ENCODE measurements at places on chromosomes 13 and 19. TPM values are rescaled to one million over a fixed set of nuclear protein-coding genes. Genes with fewer than 3 reads are reported as not detected.

GRCh38 chr19:54208784-54209057, 8.1 kb downstream of the RPS9 start:
- peak; percentile 57 for DNase-seq

DNA sequence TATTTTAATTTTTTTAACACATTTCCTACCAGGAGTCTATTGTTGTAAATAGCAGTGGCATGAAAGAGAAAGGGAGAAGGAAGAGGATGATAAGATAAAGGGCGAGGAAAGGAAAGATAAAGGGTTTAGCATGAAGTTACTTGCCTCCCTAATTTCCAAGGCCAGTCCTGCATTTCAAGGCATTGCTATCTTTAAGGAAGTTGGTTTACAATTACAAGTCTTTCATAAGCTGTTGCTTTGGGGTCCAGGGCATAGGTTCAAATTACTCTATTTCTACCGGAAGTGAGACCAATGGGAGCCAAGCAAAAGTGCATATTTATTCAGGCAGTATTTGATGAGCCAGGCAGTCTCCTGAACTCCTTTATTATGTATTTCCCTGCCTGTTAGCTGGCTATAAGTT, 27.7 kb upstream of the UBL3 start:
- no peak for DNase-seq

GRCh38 chr19:38199340-38199739, 24.7 kb downstream of the DPF1 start:
- DNase-seq = no peak

DNA sequence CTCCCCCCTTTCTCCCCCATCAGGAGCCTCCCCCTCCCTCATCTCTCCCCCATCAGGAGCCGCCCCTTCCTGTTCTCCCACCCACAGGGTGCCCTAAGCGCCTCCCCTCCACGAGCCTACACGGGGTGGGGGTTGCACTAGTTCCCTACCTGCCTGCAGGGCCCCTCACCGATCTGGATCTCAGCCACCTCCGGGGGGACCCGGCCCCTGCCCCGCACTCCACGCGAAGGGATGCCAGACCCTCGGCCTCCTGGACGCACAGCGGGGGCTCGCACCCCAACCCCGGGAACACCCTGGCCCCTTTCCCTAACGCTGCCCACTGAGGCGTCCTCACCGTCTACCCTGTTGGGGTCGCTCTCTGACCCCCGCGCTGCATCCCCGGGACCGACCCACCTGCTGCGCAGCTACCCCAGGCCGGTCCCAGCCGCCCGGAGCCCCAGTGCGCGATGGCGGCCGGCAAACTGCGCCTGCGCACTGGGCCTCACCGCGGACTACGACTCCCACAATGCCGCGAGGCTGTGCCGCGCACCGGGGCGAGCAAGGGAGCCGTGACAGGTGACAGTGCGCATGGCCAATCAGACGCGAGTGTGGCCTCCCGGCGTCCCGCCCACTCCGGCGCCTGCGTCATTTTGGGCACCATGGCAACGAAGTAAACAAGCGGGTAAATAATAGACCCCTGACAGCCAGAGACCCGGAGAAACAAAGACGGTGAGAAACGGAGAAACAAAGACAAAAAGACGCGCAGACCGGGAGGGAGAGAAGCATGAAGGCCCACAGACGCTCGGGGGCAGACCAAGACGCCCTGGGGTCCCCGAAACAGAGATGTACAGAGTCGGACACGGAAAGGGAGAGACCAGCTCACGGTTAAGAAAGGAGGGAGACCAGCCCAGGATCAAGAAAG, at the start of gene ZSCAN18:
Gene ZSCAN18, minus strand, starts transcription at position 451 of the 901 bp plus-strand sequence. CDS start 7,964 bp downstream, outside the sequence.
- DNase-seq = no peak

The SHFL gene
- 11.9 TPM for total RNA-seq

- DNase-seq = no peak
These were observed 348.8 kb downstream of the GPC5 start for GRCh38 chr13:91747186-91747585.

GRCh38 chr19:34639491-34640085, 37.4 kb downstream of the SCGB2B2 start:
- DNase-seq = peak; percentile 83

DNA sequence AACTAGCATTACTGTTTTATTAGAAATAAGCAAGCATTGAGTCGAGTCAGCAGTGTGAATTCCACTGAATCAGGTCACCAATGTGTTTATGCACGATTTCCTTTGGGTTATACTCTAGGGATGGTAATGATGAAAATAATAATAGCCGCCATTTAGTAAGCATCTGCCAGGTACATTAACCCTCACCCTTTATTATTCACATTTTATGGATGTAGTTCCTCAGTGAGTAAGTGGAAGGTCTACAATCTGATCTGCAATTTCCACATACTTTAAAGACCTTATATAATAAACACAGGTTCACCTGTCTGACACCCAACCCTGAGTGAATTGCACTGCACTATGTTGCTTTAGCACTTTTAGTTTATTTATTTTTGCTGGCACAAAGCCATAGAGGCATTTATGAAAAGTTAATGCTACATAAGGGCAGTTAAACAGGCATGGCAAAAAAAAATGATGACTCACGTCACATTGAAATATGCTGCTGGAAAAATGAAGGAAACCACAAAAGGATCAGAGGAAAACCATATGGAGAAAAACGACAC, 122.4 kb downstream of the TRPC4 start:
- DNase-seq = peak; percentile 87

DNA sequence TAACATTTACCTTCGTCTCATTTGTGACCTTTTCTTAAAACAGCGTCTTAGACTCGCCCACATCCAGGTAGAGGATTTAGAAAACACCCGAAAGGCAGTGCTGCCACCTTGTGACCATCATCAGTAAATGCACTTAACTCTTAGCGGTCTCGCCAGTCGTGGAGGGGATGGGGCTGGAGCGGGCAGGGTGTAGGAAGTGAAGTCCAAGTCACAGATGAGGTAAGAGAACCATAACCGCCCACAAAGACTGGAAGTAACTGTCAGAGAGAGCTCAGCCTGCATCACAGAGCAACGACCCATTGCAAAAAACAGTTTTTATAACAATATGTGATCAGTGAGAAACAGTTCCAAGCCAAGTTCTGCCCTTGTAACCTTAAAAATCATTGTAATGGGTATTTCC, 10.7 kb upstream of the CEACAM3 start:
- peak; percentile 87 for DNase-seq

DNA sequence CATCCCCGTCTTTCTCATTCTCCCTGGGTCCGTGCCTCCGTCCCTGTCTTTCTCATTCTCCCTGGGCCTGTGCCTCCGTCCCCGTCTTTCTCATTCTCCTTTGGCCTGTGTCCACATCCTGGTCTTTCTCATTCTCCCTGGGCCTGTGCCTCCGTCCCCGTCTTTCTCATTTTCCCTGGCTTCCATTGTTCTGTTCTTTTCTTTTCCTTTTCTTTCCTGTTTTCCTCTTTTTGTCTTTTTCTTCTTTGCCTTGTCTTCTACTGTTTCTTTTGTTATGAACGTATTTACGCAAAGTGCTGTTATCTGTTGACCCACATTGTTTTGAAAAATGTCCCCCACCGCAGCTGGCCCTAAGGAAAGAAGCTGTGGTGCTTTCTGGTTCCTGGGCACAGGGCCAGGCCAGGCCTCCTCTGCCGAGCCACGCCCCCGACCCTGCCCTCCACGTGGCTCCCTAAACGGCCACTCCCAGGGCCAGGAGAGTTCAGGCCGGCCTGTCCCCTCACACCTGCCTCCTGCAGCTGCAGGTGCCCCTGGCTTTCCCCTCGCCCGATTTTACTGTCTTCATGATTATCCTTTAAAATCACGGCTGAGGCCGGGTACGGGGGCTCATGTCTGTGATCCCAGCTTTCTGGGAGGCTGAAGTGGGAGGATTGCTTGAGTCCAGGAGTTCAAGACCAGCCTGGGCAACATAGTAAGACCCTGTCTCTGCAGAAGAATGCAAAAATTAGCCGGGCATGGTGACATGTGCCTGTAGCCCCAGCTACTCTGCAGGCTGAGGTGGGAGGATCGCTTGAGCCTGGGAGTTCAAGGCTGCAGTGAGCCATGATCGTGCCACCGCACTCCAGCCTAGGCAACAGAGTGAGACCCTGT, 14.0 kb upstream of the TMPRSS9 start:
- DNase-seq = peak; percentile 29

The C19orf33 gene
- 343 TPM for total RNA-seq

The BCAM gene
- total RNA-seq = 2.9 TPM

GRCh38 chr19:54153731-54154326, 5.7 kb downstream of the LENG1 start:
- no peak for DNase-seq

DNA sequence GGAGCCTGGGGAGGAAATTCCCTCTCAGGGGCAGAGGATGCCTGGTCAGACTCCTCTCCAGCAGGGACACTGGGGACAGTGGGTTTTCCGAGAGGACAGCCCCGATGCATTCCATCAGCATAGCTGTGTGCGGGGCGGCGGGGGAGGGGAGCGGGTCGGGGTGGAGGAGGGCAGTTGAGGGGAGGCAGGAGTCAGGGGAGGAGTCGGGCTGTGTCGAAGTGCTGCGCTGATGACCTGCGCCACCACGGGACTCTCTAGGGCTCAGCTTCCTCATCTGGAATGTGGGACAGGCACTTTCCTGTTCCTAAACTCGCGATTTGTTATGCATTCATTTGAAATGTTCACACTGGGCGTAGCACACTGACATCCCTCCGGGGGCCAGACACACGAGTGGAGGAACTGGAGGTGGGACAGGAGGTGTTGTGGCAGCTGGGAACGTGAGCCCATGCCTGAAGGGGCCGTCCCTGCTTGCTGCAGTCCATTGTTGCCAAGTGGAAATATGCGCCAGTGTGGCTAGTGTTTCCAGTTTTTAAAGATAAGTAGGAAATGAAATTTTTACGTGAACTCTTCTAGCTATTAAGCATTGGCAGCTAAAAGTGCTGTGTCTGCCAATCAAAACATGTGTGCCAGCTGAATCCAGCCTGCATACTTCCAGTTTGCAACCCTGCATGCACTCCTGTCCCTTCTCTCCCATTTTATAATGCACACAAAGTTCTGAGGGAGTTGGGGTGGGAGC, 43.3 kb downstream of the FLT1 start:
- peak; percentile 31 for DNase-seq

DNA sequence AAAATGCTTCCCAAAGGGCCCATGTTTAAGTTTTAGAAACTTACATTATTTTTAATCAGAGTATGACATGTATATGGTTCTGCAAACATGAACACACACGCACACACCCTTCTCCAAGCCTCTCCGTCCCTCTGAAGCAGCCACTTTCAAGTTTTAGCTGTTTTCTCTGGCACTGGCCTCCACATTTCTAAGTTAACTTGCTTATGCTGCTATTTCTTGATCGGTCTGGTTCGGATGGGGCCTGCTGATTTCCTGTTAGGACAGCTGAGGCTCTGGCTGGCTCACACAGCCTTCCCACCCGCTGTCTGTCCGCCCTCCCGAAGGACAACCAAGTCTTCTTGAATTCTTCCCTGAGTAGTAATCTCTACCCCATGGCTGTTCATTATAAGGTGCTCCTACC, 4.4 kb downstream of the SPC24 start:
- DNase-seq = no peak

- no peak for DNase-seq
These were observed 19.4 kb upstream of the PAK4 start for GRCh38 chr19:39106194-39106593.

GRCh38 chr19:48918801-48919247, 14.7 kb upstream of the DHDH start:
- no peak for DNase-seq

DNA sequence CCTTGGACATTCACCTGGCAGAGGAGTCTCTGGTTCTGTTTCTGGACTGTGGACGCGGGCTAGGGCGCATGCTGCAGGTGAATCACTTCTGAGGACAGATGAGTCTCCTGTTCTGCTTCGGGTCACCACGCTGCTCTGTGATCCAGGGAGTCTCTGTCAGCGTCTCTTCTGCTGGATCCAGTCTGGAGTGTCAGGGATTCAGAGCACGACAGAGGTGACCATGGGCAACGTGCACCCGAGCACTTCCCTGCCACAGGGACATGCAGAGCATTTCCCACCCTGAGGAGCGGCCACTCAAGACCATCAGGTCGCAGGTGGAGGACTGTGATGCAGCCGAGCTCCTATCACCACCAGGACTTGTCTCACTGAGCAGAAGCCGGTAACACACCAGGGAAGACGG, 24.4 kb upstream of the LILRA2 start:
- no peak for DNase-seq

The OR7A5 gene
- total RNA-seq = not detected

GRCh38 chr19:6232601-6233055, 47.1 kb downstream of the MLLT1 start:
- DNase-seq = peak; percentile 84

- DNase-seq = no peak
These were observed 42.1 kb downstream of the PCCA start for GRCh38 chr13:100130930-100131511.

DNA sequence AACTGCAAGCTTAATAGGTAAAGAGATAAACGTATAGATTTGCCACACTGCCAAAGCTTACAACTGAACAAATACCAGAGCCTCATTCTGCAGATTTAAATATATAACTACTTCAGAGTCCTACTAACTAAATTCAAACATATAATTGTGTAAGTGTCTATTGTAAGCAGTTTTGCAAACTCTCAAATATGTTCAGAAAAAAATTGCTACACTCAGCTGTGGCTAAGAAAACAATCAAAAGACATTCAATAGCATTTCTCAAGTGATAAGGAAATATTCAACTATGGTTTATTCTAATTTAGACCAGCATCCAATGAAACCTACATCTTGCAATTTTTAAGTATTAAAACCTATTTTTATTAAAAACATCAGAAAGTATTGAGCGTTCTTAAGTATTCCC, 202.4 kb downstream of the KCTD12 start:
- DNase-seq = no peak

- no peak for DNase-seq
These were observed 60.2 kb upstream of the CYSLTR2 start for GRCh38 chr13:48593536-48593935.

DNA sequence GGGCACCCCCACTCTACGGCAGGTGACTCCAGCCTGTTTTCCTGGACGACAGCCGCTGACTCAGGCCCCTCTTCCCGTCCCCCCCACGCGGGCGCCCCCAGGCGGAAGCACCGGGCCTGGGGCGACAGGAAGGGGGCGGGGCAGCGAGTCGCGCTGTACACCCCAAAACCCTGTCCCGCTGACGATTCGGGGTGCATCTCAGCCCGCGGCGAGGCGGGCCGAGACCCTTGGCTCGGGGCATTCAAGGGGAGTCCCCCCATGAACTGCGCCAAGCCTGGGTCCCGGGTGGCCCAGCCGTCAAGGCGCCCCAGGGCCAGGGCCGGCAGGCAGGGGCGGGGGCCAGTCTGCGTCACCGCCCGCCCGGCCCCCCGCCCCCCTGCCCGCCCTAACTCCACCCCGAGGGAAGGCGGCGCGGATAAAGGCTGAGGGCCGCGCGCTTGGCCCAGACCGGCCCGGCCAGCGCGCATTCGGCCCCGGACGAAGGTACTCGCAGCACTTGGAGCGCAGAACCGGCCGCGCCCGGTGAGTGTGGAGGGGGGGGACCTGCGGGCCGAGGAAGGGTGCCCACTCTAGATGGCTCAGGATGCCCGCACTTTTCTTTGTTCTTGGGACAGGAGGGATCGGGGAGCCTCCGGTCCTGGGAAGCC, at the start of gene MIDN:
Gene MIDN, plus strand, starts transcription at position 445 of the 647 bp plus-strand sequence. CDS start 1,714 bp downstream, outside the sequence.
- peak; percentile 90 for DNase-seq

The KCTD15 gene
- total RNA-seq = 53.7 TPM

DNA sequence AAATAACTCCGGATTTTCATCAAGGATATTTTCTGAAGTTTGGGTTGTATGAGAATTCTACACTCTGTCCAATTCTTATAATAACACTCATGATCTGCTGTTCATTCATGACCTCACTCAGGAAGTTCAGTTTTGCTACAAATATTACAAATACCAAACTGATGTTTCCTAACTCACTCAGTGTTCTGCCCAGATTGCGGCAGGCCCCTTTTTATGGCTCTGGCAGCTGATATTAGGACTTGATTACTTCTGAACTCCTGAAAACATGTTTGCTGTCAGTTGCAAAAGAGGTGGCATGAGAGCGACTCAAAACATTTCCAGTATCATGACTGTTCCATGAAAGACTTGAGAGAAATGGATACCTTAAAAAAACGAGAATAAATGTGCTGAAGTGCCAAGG, 188.0 kb downstream of the RGCC start:
- DNase-seq = peak; percentile 61

Data from MCF 10A (cell line).